ENCODE measurements at places on chromosomes 7 and 10. TPM values are rescaled to one million over a fixed set of nuclear protein-coding genes. Genes with fewer than 3 reads are reported as not detected.

DNA sequence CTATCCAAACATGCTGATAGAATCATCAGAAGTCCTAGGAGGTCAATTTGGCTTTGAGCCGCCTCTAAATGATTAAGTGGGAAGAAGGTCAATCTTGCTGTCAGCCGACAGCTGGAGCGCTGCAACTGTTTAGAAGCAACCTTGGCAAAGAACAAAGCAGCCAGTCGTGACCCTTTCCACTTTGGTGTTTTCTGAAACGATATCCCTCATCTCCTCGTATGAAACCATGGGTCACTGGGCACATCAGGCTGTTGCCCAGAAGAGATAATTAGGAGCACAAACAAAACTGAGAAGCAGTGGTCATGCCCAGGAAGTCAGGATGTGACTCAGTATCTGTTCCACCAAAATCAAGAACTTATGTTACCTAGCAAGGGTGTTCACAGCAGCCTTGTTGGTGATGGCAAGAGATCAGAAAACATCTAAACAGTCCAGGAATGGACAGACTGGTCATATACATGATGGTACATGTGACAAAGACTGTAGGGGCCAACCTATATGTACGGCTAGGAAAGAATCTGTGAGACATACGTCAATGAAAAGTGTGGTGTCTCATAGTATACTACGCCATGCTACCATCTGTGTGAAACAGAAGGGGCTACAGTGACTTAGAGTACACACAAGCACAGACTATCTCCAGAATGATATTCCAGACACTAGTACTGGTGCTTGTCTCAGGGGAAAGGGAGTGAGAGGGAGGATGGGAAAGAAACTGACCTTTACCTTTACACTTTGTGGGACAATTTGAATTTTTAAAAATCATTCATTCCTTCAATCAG lies 22.4 kb downstream of the STN1 start:
- DNase-seq: no peak

- no peak for DNase-seq
These were observed 66.3 kb upstream of the HABP2 start for GRCh38 chr10:113486531-113486930.

Gene COL13A1
- not detected for total RNA-seq

Gene PTPRN2
- total RNA-seq: 0.99 TPM

Gene TAS2R4
- 3.3 TPM for total RNA-seq

Data from naive thymus-derived CD8-positive, alpha-beta T cell (primary cell).